Activated CD4-positive, alpha-beta T cell treated with anti-CD3 and anti-CD28 coated beads, Interleukin-2, amount 10 ng/mL, durations not matched to agents 7 days and 5 days (primary cell): ENCODE measurements at places on chromosomes 16 and 17. TPM values are rescaled to one million over a fixed set of nuclear protein-coding genes. Genes with fewer than 3 reads are reported as not detected.

The TSPOAP1 gene
- total RNA-seq, result 44.1 TPM

- H3K4me3 ChIP-seq, result no peak overlapping the region
- H3K27me3 ChIP-seq, result peaks cover 19% of the 10 kb centered on the region
- peaks cover 75% of the 10 kb centered on the region for H3K4me1 ChIP-seq
- DNase-seq, result peak; percentile 41
- peak overlapping the region; percentile 85 for H3K27ac ChIP-seq
These were observed 4.7 kb upstream of the PRR29 start for GRCh38 chr17:63993368-63993985.

DNA sequence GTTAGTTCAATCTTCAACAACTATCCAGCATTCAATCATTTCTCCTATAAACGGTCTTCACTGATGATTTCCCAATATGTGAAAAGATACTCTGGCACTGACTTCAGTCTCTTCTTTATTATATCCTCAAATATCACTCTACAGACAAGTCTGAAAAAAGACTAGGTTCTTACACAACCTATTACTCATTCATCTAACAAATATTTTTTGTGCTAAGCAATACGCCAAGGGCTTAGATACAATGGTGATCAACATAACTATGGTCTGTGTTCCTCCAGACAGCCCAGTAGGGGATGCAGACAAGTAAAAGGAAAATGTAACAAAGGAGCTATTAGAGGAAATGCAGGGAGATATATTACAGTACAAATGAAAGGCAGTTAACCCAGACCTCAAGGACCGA, 63.9 kb downstream of the MYO1D start:
- no peaks in the 10 kb centered on the region for H3K27me3 ChIP-seq
- no peak overlapping the region for H3K4me3 ChIP-seq
- no peak overlapping the region for H3K27ac ChIP-seq
- no peaks in the 10 kb centered on the region for H3K36me3 ChIP-seq
- H3K4me1 ChIP-seq, result peaks cover 5% of the 10 kb centered on the region
- DNase-seq, result no peak

DNA sequence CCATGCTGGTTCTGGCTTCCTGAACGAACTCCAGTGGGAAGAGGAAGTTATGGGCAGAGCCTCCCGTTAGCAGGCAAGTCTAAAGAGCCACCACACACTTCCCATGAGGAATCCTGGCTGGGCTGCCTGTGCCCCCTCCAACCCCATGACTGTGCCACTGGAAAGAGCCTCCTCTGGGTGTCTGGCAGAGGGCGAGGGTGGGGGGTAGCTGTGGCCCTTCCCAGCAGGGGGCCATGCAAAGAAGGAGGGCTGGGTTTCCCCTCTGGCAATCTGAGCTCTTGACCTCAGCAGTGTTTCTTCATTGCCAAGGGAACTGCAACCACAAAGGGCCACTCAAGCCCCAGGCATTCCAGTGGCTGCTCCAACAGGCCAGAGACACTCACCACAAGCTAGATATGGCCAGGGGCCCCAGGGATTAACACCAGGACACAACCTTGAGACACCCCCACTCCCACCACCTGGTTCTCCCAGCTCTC, 1.7 kb upstream of the RRAD start:
- H3K27ac ChIP-seq, result no peak overlapping the region
- H3K27me3 ChIP-seq, result peaks cover 30% of the 10 kb centered on the region
- H3K4me3 ChIP-seq, result no peak overlapping the region
- H3K36me3 ChIP-seq, result peaks cover 6% of the 10 kb centered on the region
- H3K4me1 ChIP-seq, result peaks cover 27% of the 10 kb centered on the region
- DNase-seq, result no peak

- peak overlapping the region; percentile 87 for H3K4me3 ChIP-seq
- peaks cover 4% of the 10 kb centered on the region for H3K27me3 ChIP-seq
- DNase-seq, result peak; percentile 44
These were observed 96.9 kb downstream of the RAB11FIP4 start for GRCh38 chr17:31488264-31488981.

DNA sequence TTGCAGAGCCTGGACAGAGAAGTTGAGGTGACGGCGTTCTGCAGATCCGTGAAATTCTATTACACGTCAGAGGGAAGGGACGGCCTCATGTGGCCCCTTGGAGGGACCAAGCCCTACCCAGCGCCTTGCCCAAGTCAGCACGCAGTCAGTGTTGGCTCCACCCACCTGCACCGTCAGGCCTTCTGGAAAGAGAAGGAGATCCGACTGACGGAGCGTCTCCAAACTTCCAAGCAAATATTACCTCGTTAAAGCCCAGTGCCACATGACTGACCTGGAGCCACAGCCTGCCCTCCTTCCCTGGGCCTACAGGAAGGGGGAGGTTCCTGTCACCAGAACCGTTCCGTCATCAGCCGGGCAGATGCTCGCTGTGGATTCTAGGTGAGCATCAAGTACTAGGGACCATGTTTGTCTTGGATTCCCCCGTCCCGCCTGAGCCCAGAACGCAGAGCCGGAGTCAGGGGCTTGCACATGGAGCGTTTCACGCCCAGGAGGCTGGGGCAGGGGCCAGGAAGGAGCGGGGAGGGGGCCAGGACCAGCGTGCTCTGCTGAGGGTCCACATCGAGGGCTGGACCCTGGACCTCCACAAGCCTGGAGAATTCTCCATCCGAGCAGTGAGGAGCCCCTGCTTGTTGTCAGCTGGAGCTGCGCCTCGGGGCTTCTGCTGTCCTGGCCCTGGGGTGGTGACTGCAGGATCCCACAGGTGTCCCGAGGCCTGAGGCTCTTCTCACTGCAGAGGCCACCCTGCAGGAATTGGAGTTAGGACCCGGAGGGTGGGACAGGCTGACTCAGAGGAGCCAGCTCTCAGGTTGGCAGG, 22.6 kb upstream of the METRNL start:
- no peak overlapping the region for H3K27ac ChIP-seq
- no peak overlapping the region for H3K4me3 ChIP-seq
- DNase-seq, result peak; percentile 5
- H3K36me3 ChIP-seq, result no peaks in the 10 kb centered on the region
